ENCODE measurements at places on chromosomes 4 and X. TPM values are rescaled to one million over a fixed set of nuclear protein-coding genes. Genes with fewer than 3 reads are reported as not detected.
A peak's percentile ranks its signal among the peaks of the same experiment; 100 is the strongest.

GRCh38 chr4:156101571-156101970 lies 147.9 kb upstream of the CTSO start:
- DNase-seq = no peak
- no peaks in the 10 kb centered on the region for H3K36me3 ChIP-seq
- no peak overlapping the region for H3K4me3 ChIP-seq

DNA sequence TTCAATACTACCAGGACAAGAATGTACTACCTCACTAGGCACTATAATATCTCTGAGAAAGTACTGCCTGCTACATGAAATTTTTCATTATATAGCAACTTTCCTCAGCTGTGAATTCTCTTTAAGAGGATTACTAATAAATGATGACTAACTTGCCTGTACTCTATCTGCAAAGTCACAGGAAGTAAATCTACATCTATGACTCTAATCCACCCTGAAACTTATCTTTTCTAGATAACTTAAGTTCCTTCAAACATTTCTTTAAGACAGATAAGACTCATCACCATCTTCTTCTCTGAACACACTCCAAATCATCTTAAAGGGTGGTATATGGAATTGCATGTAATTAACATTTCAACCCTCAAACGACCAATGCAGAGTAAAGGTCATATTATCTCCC lies 28.8 kb downstream of the RPS6KA3 start:
- DNase-seq = peak; percentile 46
- H3K4me1 ChIP-seq = no peaks in the 10 kb centered on the region
- 0 out of 2 replicates have a peak, but pooled peaks cover 3% of the 10 kb centered on the region for H3K36me3 ChIP-seq
- no peaks in the 10 kb centered on the region for H3K27me3 ChIP-seq

DNA sequence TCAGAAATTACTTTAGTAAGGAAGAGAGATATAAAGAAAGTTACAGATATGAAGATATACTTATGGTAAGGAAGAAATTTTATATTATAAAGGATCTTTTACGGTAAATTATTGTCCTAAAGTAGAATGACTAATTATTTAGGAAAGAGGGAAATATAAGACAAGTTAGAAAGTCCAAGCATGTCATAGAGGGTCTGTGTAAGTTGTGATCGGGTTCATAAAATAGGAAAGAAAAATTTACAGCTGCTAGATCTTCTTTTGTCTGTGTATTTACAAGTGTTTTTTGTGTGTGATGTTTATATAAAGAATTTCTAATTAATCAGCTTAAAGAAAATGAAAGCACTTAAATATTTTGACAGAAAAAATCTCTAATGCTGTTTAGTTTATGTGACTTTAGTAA lies 1054.9 kb upstream of the DIAPH2 start:
- H3K36me3 ChIP-seq = no peaks in the 10 kb centered on the region
- H3K4me3 ChIP-seq = no peak overlapping the region
- H3K27me3 ChIP-seq = no peaks in the 10 kb centered on the region
- H3K27ac ChIP-seq = no peak overlapping the region
- DNase-seq = no peak
- H3K4me1 ChIP-seq = no peaks in the 10 kb centered on the region

- H3K4me1 ChIP-seq = no peaks in the 10 kb centered on the region
- H3K36me3 ChIP-seq = no peaks in the 10 kb centered on the region
- no peak overlapping the region for H3K4me3 ChIP-seq
Measured at GRCh38 chrX:150643271-150643670, 49.9 kb upstream of the MTMR1 start.

DNA sequence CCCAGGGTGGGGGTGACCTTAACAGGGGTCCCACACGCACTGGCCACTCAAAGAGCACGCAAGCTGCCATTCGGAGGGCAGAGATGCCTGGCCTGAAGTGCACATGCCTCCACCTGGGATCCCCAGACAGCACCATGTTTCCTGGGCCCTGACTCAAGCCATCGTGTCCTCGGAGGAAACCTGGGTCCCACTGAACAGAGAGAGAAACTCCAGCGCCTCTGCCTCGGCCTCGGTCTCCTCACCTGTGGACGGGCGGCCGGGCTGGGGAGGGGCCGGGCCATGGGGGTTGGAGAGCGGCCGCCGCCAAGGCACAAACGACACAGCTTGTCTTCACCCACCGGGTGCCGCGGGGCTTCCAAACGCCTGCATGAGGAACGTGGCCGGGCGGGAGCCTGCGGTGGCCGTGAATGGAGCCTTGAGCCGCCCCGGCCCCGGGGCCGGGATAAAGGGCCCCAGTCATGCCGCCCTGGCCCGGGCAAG lies 30.0 kb upstream of the FGFR3 start:
- no peak overlapping the region for H3K27ac ChIP-seq
- DNase-seq = no peak
- no peak overlapping the region for H3K4me3 ChIP-seq
- H3K4me1 ChIP-seq = no peaks in the 10 kb centered on the region
- H3K36me3 ChIP-seq = no peaks in the 10 kb centered on the region

- no peaks in the 10 kb centered on the region for H3K36me3 ChIP-seq
- no peaks in the 10 kb centered on the region for H3K4me1 ChIP-seq
- H3K27ac ChIP-seq = no peak overlapping the region
- H3K27me3 ChIP-seq = no peaks in the 10 kb centered on the region
Measured at GRCh38 chrX:68726366-68726765, 78.9 kb downstream of the STARD8 start.

- no peaks in the 10 kb centered on the region for H3K27me3 ChIP-seq
- H3K4me1 ChIP-seq = no peaks in the 10 kb centered on the region
- peak; percentile 77 for DNase-seq
- H3K36me3 ChIP-seq = no peaks in the 10 kb centered on the region
- peak overlapping the region; percentile 89 for H3K4me3 ChIP-seq
- peak overlapping the region; percentile 90 for H3K27ac ChIP-seq
Measured at GRCh38 chrX:150365051-150365989, 2.2 kb downstream of the MAMLD1 start.

DNA sequence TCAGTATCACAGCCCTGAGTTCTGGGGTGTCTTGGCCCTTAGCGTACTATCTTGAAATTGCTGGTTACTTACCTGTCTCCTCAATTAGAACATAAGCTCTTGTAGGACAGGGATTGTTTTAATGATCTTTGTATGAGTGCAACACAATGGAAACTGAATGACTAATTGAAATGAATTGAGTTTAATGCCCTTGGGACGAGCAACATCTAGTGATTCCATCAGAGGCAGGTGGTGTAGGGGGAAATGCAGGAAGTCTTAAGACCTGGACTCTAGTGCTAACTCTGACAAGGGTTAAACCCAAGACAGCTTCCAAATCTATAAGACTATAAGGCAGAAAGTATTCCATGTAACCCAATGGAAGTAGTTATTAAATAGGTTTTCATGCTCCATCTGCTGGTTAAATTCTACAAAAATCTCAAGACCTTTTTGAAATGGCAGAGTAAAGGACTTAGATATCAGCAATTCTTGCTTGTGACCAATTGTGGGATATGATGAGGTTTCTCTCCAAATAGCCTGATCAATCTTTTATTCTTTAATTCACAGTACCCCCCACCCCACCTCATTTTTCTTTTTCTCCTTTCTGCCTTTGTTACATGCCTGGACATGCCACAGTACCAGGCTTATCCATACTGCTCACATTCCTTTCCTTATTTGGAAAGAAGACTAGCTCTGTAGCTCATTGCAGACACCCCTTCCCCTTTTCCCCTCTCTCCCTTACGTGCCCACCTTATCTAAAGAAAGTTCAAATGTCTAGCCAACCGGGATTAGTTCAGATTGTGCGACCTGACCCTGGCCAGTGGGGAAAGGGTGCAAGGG lies 340.8 kb downstream of the PAPSS1 start:
- DNase-seq = peak; percentile 48
- H3K4me3 ChIP-seq = no peak overlapping the region
- H3K27ac ChIP-seq = no peak overlapping the region
- peaks cover 8% of the 10 kb centered on the region for H3K4me1 ChIP-seq
- H3K36me3 ChIP-seq = no peaks in the 10 kb centered on the region

DNA sequence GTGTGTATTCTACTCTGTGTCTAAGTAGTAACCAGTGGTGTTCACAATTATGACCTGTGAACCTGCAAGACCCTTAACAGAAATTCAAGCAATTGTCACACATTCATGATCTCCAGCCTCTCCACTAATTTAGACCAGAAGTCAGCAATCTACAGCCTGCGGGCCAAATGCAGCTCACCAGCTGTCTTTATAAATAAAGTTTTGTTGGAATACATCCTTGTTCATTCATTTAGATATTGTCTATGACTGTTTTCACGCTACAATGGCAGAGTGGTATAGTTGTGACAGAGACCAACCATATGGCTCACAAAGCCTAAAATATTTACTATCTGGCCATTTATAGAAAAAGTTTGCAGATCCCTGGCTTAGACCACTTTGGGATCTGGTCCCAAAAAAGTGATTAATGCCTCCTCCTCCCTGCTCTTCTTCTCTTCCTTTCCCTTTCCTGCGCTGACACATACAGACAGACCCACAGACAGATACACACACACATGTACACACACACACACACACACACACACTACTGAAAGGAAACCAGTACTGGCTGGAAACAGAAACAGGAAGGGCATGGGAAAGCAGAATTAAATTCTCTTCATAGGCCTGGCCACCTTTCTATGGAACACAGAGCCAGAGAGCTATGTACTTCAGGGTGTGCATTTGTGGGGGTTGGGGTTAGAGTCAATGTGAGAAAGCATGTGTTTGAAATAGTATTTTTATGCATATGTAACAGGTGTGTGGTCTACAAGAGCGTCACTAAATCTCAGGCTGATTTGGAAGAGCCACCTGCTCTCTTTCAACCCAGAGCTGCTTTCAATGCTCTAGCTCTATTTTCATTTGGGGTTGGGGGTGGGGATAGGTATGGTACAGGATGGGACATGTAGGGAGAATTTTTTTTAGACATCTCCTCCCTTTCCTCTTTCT lies 49.7 kb upstream of the TMEM164 start:
- H3K27ac ChIP-seq = no peak overlapping the region
- peaks cover 14% of the 10 kb centered on the region for H3K4me1 ChIP-seq
- no peaks in the 10 kb centered on the region for H3K36me3 ChIP-seq
- no peak overlapping the region for H3K4me3 ChIP-seq
- DNase-seq = no peak
- H3K27me3 ChIP-seq = no peaks in the 10 kb centered on the region

- H3K4me1 ChIP-seq = peaks cover 10% of the 10 kb centered on the region
- H3K27ac ChIP-seq = no peak overlapping the region
- no peak for DNase-seq
- peaks cover 56% of the 10 kb centered on the region for H3K36me3 ChIP-seq
- no peaks in the 10 kb centered on the region for H3K27me3 ChIP-seq
Measured at GRCh38 chr4:102580463-102580842, 79.3 kb downstream of the NFKB1 start.

- H3K36me3 ChIP-seq = no peaks in the 10 kb centered on the region
- H3K27me3 ChIP-seq = no peaks in the 10 kb centered on the region
- H3K27ac ChIP-seq = peak overlapping the region; percentile 39
- H3K4me1 ChIP-seq = peaks cover 21% of the 10 kb centered on the region
- no peak overlapping the region for H3K4me3 ChIP-seq
Measured at GRCh38 chrX:68936608-68937007, 107.8 kb downstream of the EFNB1 start.

TMPRSS11F gene
- total RNA-seq = not detected

CCSER1 gene
- not detected for total RNA-seq

MAGEA10 gene
- total RNA-seq = not detected

NXF2 gene
- total RNA-seq = not detected

NUDT10 gene
- not detected for total RNA-seq

TENM3 gene
- total RNA-seq = 16.3 TPM
